WTC11 (cell line): ENCODE measurements at places on chromosomes 2 and 18.

DNA sequence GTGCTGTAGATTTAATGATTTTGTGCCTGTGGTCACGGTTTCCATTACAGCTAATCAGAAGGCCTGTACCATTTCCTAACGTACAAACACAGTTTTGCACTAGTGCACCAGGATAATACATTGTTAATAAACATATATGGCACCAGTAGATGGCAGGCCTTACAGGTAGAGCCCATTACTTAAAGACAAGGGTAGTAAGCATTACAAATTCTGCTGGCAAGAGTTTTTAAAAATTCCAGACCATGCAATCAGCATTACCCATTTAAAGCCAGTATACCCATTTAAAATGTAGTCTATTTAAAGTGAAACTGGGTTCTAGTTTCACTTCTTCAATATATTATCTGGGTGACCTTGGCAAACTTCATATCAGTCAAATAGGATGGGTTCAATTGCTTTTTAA, 224.2 kb downstream of the NUP35 start:
- no peak for DNase-seq

DNA sequence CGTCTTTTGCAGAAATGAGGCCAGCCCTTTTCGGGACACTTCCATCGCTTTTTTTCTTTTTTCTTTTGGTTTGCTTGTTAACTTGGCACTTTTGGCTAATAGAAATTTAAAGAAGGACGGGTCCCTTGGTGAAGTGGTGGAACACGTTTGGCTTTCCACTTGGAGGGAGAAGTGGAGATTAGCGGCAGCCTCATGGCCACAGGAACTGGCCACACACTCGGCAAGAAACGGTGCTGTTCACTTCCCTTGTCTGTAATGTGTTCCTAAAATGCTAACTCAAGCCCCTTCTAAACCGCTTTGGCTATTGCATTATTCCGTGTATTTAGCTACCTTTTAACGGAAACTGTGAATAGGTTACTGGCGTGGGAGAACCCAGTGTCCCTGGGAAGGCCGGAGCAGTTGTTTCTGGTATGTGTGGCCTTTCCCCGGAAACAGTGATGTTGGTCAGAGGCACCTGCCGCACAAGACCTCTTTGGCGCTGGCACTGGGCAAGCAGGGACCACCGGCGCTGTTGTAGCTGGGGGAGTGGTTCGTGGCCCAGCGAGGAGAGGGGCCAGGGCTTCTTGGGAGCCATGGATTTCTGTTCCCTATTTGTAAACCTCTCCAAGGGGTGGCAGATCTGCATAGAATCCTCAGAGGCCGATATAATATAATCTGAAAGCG, 981 bp downstream of the RAMP1 start:
- no peak for DNase-seq

DNA sequence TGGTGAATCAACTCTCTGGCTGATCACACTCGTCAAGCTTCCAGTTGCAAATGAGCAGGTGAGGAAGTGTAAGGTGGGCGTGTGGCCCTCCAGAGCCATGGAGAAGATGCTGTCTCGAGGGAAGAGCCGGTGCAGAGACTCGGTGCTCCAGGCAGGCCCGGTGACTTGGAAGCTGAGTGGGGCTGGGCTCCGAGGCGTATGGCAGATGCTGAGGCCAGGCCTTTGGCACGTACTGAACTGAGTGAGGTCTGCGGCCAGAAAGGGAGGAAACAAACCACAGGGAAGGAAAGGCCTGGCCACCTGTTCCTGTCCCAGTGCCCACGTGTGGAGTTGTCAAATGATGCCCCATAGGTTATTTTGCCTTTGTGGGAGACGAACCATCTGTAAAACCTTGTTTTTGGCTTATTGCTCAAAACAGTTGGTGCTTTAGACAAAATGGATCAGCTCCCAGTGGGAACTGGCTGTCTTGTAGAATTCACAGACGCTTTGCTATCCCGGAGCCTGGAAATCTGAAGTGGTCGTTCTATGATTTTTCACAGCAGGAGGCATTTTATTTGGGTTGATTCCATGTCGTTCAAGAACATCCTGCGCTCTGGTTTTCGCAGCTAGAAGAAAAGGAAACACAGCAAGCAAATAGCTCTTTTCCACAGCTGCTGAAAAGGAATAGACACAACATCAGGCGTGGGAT, 117.5 kb upstream of the TMEM18 start:
- DNase-seq: no peak

DNA sequence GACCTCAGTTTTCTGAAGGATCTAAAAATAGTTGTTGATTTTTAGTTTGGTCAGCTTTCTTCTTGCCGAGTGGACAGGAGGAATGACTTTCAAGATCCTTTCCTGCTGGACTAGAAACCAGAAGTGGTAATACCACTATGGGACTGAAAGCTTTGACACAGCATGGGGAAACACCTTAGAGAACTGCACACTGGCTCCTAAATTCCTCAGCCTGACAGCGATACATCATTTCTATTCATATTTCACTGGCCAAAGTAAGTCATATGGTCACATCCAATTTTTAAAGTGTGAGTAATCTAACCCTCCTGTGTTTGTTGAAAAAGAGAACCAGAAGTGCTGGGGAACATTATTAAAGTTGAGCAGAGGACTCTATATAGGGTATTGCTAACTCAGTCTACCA, 244.7 kb upstream of the MMADHC start:
- DNase-seq: no peak

DNA sequence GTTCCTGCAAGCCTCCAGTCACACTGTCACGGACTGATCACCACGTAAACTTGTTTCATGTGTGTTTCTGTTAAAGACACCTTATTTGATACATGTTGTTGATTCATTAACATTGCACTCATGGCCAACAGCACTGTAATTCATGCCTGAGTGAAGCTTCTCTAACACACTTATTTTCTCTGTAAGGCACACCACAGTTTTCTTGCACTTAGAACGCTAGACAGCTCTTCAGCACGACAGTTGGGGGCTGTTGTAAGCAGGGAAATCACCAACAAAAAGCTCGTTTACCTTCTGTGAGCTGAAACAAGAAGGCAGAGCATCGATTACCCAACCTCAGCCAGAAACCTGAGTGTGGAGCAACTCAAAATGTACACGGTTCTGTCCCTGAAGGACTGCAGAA, 28.1 kb downstream of the TNFRSF11A start:
- DNase-seq: no peak

GRCh38 chr2:69168144-69168813, 155.3 kb downstream of the ANTXR1 start:
- DNase-seq: no peak

DNA sequence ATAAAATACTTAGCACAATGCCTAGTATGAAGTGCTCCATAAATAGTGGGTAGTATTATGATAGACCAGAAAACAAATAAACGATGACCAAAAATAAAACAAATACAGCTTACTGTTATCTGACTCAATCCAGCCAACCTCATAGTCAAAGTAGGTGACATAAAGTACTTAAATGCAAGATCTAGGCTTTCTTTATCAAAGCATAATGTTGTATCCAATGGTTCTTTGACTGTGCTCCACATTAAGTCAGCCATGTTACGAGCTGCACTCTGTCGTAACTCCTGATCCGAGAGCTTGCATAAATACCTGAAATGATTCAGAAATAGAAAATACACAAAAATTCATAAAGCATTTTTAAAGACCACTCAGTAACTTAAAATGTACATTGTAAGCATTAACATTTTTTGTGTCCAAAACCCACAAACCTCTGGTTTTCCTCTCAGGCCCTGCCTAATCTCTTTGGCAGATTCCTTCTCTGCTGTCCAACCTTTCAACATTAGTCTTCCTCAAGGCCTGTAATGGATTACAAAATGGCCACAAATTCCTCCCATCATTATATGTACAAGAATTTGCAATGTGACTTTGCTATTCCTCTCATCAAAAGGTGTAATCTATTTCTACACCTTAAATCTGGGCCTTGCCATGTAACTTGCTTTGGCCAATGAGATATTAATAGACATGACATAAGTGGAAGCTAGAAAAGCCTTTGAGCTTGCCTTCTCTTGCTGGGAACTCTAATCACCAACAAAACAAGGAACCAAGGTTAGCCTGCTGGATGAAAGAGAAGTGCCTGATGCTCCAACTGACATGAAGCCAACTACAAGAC, 90.6 kb downstream of the USP34 start:
- DNase-seq: no peak

DNA sequence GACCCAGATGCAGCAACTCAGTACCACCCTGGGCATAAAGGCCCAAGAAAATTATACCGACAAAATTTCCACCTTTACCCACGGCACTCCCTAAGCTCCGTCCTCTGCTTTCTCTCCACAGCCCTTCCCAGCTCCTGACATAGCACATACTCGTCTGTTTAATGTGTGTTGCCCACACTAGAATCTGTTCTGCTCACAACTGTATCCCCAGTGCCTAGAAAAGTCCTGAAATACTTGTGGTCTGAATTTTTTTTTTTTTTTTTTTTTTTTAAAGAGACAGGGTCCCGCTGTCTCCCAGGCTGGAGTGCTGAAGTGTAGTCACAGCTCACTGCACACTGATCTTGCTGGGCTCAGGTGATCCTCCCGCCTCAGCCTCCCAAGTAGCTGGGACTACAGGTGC, 62.3 kb downstream of the ADCY3 start:
- DNase-seq: no peak

- DNase-seq: no peak
Observed at GRCh38 chr18:51077217-51077616, 47.2 kb downstream of the SMAD4 start.
